Amygdala (tissue), 56 donors: ENCODE measurements at places on chromosomes 3 and 15.
A peak's percentile ranks its signal among the peaks of the same experiment; 100 is the strongest.

DNA sequence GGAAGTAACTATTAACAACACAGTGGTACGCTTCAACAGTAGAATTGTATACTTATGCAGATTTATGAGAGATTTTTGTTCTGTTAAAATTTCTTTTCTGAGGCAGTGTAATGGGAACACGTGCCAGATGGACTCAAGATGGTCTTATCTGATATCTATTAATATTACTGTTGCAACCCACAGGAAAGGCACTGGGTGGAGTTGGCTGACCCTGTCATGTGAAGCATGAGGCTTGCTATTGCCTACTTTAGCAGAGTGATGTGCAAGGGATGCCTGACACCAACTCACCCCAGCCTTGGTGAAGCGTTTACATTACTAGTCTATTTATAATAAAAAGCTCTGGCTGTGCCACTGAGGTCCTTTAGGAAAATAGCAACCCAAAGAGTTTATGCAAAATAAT lies 19.8 kb upstream of the ARNT2 start:
- no peak for DNase-seq

- no peak for DNase-seq
Measured at GRCh38 chr3:61914276-61914675, 352.9 kb downstream of the PTPRG start.

GRCh38 chr15:55998478-55998877 lies 5.1 kb upstream of the NEDD4 start:
- DNase-seq, result no peak

- DNase-seq, result no peak
Measured at GRCh38 chr3:24480497-24480896, 14.2 kb downstream of the THRB start.

- no peak for DNase-seq
Measured at GRCh38 chr3:13278783-13279531, 141.2 kb downstream of the NUP210 start.

GRCh38 chr3:97949110-97949485 lies 23.1 kb downstream of the RIOX2 start:
- DNase-seq, result no peak

GRCh38 chr15:91148243-91148642 lies 48.2 kb downstream of the SV2B start:
- DNase-seq, result no peak

DNA sequence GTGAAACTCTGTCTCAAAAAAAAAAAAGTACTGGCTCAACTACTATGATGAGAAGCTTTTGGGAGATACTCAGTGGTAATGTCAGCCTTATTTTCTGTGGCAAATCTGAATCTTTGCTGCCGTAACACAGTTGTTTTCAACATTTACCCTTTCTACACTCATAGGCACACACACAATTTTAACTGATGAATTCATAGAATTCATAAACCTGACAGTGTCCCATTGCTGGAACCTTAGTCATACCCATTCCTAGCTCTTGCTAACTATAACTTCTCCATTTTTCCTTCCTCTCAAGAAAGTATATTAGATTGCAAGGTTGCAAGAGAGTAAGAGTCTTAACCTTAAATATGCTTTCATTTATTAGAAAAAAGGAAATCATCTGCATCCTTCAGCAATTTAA lies 496.6 kb downstream of the FHIT start:
- no peak for DNase-seq

DNA sequence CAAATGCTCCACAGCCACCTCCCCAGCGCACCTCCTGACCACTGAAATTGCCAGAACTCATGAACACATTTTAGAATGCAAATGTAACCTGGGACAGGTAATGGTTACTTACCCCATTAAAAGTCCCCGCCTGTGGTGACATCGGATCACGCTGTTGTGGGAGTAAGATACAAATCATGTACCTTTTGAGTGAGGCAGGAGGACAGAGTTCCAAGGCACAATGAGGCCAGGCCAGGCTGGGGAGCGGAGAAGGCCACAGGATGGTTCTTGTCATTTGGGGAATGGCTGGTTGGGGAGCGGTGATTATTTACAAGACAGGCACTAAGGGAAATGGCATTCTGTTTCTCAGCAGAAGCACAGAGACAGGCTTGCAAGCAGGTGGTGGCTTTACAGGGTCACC lies 490.0 kb downstream of the EDEM1 start:
- DNase-seq, result no peak

DNA sequence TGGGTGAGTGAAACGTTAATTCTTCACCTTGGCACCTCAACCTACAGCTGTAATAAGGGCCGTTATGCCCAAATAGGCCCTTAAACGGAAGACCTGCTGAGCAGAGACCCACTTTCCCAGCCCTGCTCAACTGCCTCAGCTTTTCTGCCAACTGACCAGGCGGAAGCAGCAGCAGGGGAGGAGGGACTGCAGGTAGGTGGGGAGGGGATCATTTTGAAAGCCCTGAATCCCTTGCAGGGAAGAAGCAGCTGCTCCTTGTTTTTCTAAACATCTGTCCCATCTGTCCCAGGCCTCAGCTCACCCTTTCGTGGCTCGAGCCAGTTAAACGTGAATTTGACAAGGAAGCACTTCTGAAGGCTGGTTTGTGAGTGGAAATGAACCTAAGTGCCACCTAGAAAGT lies 978 bp upstream of the CMC1 start:
- no peak for DNase-seq

GRCh38 chr3:157652366-157652765 lies 149.2 kb upstream of the VEPH1 start:
- no peak for DNase-seq

DNA sequence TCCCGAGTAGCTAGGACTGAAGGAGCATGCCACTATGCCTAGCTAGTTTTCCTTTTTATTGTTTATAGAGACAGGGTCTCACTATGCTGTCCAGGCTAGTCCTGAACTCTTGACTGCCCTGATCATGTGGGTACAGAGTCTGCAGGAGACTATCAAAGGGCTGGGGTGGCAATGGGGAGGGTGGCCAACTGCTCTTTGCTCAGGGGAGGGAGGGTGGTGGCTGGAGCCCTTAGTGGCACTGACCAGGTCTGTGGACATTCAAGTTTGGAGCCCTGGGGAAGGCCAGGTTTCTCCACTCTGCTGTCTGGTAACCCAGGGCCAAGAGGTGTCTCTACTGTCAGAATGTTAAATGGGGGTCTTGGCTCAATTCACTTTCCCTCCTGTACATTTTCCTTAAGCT lies 122.0 kb downstream of the SEC22A start:
- no peak for DNase-seq

DNA sequence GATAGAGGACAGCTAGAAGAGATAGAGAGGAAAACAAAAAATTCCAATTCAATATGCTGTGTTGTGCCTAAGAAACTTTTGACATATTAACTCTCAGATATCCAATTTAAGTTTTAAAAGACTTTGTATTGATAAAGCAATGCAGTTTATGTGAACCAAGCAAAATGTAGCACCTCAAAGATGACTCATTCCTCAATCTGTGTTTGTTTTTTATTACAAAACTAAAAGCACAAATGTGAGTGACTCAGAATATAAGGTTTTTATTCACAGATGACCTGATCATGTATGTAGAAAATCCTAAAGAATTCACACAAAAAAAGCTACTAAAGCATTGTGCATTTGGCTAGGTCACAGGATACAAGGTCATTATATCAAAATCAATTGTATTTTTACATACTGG lies 11.1 kb downstream of the HCLS1 start:
- DNase-seq, result no peak

GRCh38 chr15:90557186-90558084 lies 27.7 kb downstream of the CRTC3 start:
- DNase-seq, result peak; percentile 26

DNA sequence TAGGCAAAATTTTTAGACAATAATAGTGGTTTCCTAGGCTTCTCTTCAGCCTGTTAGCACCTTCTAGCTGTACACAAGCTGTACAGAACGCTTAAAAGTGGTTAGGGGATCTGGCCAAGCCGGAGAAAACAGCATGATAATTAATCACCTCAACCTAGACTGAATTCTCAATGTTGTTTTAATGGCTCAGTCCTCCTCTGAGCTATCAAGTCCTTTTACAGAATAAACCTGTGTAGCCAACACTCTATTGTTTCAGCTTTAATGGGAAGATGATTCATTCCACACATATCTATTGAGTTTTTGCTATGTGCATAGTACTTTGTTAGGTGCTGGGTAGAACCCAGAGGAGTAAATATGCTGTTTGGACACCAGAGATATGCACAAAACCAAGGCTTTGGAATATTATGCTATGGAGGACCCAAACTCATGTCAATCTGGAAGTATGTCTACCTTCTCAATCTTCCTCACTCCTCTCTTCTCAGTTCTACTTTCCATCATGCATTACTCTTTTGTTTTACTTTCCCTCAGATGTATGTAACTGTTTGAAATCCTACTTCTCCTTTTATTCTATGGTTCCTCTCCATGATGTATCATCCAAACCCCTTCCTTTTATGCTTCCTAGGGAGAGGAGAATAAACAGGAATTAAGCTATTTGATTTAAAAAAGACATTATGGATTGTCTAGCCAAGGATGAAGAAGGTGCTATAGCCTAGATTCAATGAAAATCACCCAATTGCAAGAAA lies 27.6 kb upstream of the UBE2E2 start:
- no peak for DNase-seq

GRCh38 chr3:183122257-183122932 lies 23.1 kb upstream of the MCCC1 start:
- no peak for DNase-seq

- DNase-seq, result no peak
Measured at GRCh38 chr3:43194490-43195114, 88.7 kb upstream of the POMGNT2 start.

DNA sequence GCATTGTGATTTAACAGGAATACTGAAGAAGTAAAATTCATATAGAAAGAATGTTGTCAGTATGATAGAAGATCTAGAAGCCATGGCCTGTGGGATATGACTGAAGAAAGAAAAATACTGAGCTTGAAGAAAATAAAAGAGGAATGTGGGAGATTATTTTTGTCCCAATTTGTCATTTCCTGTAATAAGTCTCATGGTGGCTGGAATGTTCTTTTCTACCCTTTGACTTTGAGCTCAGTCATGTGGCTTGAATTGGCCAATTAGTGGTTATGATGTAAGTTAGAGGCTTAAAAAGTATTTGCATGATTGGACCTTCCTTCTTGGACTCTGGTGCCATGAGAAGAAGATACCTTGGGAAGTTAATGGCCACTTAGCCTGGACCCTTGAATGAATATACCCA lies 14.1 kb downstream of the APH1B start:
- DNase-seq, result no peak

GRCh38 chr15:67133738-67134066 lies 68.3 kb downstream of the SMAD3 start:
- DNase-seq, result no peak

DNA sequence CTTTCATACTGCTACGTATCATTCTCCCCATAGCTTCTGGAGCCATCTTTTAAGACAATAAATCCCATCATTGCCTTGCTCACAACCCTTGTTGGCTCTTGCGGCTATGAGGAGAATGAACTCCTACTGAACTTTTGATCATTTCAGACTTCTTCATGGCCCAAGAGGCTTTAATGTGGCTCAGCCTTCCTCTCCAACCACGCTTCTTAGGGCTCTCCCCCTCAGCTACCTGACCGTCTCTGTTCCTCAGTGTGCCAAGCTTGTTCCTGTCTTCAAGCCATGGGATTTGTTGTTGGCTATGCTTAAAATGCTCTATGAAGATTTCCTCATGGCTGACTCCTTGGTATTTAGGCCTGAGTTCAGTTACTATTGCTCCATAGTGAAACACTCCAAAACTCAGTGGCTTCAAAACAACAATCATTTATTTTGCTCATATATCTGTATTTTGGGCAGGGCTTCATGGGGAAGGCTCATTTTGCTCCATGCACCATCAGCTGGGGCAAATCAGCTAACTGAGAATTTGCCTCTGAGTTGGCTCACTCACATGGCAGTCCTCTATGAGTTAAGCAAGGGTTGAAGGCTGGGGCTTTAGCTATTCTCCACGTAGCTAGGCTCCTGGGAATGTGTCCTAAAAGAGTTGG lies 47.5 kb downstream of the FOXL2 start:
- DNase-seq, result no peak

DNA sequence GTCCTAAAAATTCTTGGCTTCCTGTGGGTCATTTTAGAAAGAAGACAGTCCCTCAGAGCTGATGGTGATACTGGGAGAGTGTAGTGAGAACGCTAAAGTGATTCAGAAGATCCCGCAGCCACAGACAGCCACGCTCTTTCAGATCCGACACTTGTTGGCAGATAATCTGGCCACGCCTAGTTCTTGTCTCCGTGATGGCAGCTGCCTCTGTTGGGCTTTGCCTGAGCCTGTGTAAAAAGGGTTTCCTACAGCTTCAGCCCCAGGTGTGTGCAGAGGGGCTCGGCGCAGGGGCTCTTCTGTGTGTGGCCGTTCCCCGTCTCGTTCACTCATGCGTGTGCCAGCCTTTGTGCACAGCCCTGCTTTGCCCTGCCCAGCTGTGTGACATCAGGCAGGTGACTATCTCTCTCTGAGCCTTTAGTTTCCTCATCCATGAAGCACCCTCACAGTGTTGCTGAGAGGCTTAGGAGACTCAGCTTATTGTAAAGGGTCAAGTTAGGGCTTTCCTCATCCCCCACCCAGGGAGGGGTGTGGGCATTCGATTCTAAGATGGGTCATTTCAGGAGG lies 6.3 kb downstream of the IRAK2 start:
- no peak for DNase-seq

DNA sequence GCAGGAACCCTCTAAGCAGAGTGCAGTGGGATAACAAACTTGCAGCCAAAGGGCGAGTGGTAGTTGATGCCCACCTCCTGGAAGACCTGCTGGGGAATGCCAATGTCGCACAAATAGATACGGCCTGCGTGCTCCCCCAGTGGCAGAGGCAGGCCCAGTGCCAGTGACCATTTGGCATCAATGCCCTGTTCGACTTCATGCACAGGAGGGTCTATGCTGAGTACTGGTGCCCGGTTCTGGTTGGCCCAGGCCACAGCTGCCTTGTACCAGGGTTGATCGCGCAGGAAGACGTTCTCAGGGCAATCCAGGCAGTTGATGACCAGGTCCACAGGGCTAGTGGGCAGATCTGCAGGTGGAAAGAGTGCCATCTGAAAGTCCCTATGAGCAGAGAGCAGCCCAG lies 17.0 kb downstream of the CLK3 start:
- DNase-seq, result no peak

DNA sequence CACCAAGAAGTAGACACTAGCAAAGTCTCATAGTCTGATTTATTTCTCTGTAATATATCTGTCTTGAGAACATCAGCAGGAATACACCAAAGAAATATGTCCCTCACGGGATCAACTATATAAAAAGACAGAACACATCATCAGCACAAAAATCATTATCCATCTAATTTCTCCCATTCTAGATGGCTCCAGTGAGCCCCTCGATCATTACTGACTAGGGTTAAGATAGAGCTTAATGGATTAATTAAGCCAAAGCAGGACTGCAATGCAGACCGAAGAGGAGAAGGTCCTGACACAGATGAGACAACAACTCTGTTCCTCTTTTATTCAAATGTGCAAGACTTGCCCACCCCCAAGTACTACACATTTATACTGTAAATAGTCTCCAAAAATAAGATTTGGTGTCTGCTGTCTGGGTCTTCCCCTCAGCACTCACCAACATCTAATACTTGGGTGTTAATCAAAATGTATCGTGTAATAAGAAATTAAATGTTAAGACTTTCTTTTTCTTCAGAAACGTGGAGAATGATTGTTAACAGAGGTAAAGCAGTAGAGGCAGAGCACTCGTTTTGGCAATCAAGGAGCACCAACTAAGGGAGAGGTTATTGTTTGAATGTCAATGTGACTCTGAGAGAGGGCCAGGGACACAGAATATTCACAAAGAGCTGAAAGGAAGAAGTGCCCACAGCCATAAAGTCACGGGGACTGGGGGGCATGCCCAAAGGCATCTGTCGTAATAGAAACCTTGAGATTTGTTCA lies 133.6 kb downstream of the TIGIT start:
- DNase-seq, result no peak

- no peak for DNase-seq
Measured at GRCh38 chr15:92928225-92928750, 28.2 kb downstream of the CHD2 start.
